ENCODE measurements at places on chromosomes 11 and 22.

- no peak for DNase-seq
These were observed 804 bp downstream of the KCNK4 start for GRCh38 chr11:64291752-64292459.

GRCh38 chr11:73162196-73162740, 20.1 kb upstream of the FCHSD2 start:
- DNase-seq = no peak

GRCh38 chr11:128480665-128481064, 106.7 kb downstream of the ETS1 start:
- DNase-seq = no peak

DNA sequence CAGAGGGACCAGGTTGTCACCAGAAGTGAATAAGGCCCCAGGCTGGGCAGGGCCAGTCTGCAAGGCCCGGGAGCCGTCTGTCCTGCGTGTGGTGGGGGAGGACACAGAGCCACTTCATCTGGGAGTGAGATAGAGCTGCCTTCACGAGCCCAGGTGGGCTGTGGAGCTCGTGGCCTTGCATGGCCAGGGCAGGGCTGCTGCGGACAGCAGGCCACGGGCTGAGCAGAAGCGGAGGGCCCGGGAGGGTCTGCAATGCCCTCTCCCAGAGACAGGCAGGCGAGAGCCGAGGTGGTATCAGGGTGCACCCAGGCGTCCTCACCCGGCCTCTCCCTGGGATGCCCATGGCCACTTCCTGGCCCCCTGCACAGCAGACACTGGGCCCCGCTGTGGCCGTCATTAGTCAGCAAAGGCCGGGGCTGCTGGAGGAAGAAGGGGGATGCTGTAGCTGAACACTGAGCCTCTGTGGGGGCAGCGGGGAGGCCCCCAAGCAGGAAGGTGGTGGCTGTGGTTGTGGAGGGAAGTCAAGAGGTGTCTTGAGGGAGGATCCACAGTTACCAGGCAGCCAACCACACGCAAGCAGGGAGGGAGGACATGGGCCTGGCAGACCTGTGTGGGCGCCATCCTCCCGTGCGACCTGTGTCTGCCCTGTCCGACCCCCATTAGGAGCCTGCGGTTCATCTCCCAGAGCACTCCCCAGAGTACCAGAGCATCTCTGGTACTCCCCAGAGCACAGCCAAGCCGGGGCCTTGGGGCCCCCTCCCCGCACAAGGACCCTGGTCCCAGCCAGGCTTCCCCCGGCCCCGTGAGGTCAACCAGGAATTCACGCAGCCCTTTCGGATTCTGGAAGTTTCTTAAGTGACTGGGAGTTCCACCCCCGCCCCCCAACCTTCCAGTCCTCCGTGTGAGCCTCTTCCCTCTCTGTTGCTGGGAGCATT, 1109.5 kb downstream of the BRD1 start:
- no peak for DNase-seq
